ENCODE measurements at places on chromosomes 4 and X.

- no peak for DNase-seq
Observed at GRCh38 chr4:83503974-83504373, 19.1 kb upstream of the ABRAXAS1 start.

DNA sequence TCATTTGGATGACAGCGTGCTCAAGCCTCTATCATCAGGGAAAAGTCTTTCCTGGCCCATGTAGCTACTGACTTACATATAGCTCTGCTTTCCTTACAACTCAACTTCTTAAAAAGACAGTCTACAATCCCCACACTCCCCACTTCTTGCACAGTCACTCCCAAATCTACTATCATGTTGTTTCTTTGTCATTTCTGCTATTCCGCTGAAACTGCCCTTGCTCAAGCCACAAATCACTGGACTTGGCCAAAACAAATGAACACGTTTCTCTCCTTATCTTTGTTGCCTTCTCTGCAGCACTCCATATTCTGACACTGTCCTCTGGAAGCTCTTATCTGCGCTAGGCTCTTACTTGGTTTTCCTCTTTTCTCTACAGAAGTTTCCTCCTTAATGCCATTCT, 28.2 kb downstream of the GPRIN3 start:
- DNase-seq: no peak

GRCh38 chrX:56798339-56798711, 69.3 kb downstream of the NBDY start:
- no peak for DNase-seq

- DNase-seq: no peak
Observed at GRCh38 chr4:19262467-19262866, 989.2 kb upstream of the SLIT2 start.

DNA sequence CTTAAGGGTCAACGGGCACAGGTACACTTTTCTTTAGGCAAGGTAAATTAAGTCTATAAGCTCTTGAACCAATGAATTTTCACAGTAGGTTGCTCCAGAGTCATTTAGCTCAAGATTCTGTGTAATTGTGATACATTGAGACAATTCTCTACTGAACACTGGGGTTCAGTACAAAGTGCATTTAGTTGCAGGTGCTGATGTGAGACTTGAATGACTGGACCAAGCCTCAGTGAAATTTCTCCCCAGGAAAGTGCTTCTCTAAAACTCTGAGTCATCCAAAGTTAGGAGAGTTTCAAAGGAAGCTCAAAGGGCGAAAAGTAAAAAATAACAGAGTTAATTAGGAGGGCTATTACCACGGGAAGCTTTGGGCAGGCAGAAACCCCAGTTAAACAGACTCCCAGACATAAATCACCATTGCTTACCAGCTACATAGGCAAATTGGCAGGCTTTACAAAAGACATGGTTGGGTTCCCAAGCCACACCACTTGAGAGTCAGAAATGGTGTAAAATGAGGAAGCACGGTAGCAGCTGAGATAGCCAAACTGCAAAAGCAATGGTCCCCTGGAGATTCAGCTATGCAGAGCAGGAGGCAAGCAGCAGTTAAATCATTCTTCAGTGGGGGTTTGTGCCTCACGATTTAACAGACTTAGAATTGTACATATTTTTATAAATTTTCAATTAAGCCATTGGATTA, 202.6 kb downstream of the PCDH19 start:
- no peak for DNase-seq

Data from SW 1271 (cell line).